ENCODE measurements at places on chromosomes 4 and X.

- no peak for DNase-seq
Observed at GRCh38 chr4:178080312-178080711, 638.1 kb upstream of the AGA start.

GRCh38 chrX:15797707-15798106 is 7.4 kb downstream of the ZRSR2 start:
- DNase-seq = no peak

DNA sequence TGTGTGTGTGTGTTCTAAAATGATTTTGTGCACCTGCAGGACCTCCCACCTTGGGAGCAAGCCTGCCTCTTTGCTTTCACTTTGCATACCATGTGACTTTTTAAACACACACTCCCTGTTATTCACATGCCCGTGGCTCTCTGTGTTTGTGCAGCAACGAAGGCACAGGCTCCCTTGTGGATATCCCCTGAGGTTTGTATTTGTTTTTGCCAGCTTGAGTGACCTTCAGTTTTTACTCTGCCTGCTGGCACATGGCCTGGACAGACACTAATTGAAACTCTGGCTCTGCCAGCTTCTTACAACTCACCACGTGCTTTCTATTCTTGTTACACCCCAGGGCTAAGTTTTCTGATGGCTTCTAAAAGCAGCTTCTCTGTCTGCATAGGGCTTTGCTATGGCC is 885.8 kb downstream of the SH3BGRL start:
- DNase-seq = no peak

DNA sequence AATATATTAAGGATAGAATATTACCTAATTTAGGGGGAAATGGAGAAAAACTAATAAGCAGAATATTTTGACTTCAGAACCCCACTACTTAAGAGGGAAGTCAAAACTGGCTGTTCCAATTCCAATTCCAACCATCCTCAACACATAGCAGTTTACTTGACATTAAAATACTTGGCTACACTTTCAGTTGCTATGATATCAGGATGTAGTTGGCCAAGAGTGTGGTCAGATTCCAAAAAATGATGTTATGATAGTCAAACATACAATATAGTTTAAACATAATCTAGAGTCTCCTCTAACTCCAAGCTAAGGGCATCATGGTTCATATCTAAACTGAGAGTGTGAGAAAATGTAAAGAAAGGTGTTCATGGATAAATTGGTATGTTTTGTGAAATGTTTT is 16.5 kb upstream of the SMIM14 start:
- DNase-seq = no peak

DNA sequence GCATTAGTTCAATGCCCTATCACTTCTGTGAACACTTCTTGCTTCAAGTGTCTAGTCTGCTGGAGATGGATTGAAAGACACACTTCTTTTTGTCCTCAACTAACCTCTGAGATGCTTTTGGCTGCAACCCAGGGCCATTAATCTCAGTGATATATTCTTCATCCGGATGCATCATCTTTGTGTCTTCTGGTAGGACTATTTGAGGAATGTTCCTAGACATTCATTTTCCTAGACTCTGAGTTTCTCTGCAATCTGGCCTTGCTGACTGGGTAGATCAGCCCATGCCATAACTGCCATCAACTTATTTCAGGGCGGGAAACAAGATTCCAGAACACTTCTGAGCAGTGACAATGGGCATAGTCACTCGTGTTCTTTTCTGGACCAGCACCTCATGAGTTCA is 329.4 kb downstream of the PDGFC start:
- no peak for DNase-seq

DNA sequence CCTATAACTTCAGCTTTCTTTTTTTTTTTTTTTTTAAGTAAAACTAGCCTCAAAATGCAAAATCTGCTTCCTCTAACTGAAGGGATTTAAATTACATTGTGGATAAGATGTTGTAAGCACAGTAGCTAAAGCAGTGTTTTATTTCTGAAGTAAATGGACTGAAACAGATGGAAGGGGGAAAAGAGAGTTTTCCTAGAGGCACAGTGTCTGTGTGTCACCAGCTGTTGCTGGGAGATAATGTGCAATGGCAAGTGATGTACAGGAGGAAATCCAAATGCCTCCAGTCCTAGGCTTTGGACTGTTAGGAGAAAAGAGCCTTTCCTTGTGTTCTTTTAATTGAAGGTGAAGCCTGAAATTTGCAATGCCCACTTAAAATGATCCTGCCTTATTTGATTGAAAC is 672.1 kb downstream of the GRXCR1 start:
- DNase-seq = no peak

DNA sequence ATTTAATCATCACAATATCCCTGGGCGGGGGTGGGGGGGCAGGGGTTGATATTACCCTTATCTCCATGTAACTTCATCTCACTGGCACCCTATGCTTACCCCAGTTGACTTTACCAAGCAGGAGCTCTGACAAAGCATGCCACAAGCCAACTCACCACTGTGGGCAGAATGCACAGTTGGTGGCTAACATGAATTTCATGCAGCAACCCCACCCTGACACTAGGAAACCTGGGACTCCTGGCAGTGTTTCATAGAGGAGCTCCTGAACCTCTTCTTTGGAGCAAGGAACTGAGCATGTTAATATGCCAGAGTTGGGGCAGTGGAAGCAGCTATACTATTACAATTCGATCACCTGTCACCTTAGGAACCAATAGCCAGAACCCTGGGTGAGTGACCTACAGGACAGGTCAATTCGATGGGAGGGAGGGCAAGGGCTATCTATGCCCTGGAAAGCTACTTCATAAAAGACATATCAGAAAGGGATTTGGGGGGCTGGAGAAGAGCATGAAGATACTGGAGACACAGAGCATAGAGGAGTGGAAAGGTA is 97.2 kb upstream of the ACSL4 start:
- no peak for DNase-seq

- DNase-seq = no peak
Observed at GRCh38 chr4:167196344-167197012, 37.8 kb downstream of the SPOCK3 start.

DNA sequence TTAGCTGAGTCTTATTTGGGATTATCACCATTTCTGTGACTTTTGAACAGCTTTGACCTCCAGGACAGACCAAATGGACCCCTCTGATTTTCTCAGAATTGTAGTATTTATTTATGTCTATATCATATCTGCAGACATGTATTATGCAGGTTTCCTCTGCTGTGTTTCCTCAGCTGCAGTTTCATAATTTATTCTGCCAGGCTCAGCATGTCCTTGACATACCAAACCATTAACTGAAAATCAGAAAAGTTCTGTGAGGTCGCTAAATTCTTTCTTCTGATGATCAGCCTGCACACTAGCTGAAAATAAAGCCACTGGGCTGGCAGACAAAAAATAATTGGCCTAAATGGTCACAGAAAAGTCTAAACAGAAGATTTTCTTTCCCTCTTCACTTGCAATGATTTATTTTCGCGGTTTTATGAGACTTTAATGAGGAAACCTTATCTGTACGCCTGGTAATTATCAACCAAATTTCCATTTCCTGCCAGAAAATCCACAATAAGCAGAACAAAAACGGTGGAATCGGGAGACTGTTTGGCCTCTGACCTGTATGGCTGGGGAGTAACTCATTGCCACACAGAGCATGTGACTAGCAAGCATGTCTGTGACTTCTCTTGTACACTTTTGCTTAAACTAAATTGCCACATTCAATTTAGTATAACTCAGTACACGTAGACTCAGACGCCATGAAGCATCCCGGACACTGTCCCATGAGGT is 150.9 kb downstream of the ENPP6 start:
- DNase-seq = no peak

GRCh38 chrX:11375614-11376119 is 82.5 kb downstream of the AMELX start:
- DNase-seq = no peak

GRCh38 chr4:63728480-63729177 is 680.6 kb downstream of the TECRL start:
- DNase-seq = no peak

- DNase-seq = no peak
Observed at GRCh38 chr4:13056630-13057189, 427.4 kb downstream of the RAB28 start.

DNA sequence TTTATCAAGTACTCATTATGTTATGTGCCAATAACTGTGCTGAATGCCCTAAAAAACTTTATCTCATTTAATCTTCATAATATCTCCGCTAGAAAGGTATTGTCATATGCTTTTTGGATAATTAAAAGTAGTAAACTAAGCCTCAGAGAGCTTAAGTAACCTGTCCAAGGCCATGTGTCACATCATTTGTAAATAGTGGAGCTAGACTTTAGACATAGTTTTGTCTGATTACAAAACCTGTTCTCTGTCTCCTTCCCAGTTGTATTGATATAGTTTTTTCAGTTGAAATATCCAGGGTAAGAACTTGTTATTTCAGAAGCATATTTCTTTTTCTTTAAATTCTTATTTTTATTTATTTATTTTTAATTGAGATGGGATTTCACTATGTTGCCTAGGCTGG is 66.7 kb downstream of the TENM3 start:
- DNase-seq = no peak

- no peak for DNase-seq
Observed at GRCh38 chrX:45710081-45710801, 509.6 kb upstream of the DIPK2B start.

DNA sequence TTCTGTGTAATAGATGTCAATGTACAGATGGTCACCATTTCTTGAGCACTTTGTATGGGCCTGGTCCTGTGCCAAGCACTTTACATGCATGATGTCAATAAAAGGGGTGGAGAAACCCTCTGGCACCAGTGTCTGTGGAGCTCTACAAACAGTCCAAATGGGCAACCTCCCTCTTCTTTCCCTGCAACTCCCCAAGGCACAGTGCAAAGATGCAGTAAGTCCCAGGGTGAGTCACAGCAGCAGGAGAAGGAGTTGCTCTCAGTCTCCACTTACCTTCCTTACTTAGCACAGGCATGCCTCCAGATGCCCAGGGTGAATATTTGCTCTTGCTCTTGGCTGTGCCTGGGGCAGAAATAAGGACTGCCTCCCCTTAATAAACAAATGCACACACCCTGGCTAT is 4.3 kb downstream of the OCIAD2 start:
- DNase-seq = no peak

GRCh38 chrX:21883258-21883657 is 27.5 kb downstream of the YY2 start:
- DNase-seq = no peak

DNA sequence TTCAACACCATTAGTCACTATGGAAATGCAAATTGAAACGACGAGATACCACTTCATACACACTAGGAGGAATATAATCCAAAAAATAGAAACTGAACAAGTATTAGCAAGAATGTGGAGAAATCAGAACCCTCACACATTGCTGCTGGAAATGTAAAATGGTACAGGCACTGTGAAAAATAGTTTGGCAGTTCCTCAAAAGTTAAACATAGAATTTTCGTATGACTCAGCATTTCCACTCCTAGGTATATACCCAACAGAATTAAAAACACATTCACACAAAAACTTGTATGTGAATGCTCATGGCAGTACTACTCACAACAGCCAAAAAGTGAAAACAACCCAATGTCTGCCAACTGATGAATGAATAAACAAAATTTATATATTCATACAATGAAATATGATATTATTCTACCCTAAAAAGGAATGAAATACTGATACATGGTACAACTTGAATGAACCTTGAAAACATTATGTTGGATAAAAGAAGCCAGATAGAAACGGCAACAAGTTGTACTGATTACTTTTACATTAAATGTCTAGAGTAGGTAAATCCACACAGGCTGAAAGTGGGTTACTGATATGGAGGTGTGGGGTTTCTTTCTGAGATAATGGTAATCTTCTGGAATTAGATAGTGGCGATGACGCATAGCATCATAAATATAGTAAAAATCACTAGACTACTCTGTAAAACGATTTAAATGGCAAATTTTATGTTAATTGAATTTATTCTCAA is 22.3 kb downstream of the TEC start:
- no peak for DNase-seq
